Neural crest cell (in vitro differentiated cells): ENCODE measurements at places on chromosomes 12 and 14.

DNA sequence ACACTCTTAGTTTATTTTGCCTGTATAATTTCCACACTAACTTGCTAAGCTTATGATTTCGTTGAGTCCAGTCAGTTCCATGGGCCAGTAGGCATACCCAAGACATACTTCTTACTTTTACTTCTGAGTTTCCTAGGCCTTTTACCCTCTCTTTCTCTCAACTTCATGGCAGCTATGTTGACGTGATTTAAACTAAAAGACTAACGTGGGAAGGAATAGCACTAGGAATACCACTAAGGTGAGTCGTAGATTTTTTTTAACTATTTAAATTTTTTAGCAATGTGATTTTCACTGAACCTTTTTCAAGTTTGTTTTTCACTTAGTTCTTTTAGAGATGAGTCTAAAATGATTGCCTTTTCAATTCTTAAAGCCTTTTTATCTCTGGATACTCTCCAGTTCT is 793.5 kb upstream of the NOVA1 start:
- no peak overlapping the region for H3K27ac ChIP-seq
- H3K36me3 ChIP-seq = no peaks in the 10 kb centered on the region
- H3K4me3 ChIP-seq = no peak overlapping the region
- DNase-seq = no peak
- no peaks in the 10 kb centered on the region for H3K27me3 ChIP-seq

GRCh38 chr14:50225974-50226297 is 5.4 kb downstream of the SOS2 start:
- H3K4me1 ChIP-seq = peaks cover 47% of the 10 kb centered on the region
- no peak overlapping the region for H3K27ac ChIP-seq
- H3K27me3 ChIP-seq = no peaks in the 10 kb centered on the region
- H3K4me3 ChIP-seq = peak overlapping the region; percentile 69
- DNase-seq = no peak

- H3K36me3 ChIP-seq = no peaks in the 10 kb centered on the region
- peak overlapping the region; percentile 67 for H3K27ac ChIP-seq
- H3K27me3 ChIP-seq = no peaks in the 10 kb centered on the region
- H3K4me1 ChIP-seq = peaks cover 15% of the 10 kb centered on the region
- no peak for DNase-seq
- H3K4me3 ChIP-seq = no peak overlapping the region
These were observed 41.0 kb downstream of the DIP2B start for GRCh38 chr12:50545786-50546185.

DNA sequence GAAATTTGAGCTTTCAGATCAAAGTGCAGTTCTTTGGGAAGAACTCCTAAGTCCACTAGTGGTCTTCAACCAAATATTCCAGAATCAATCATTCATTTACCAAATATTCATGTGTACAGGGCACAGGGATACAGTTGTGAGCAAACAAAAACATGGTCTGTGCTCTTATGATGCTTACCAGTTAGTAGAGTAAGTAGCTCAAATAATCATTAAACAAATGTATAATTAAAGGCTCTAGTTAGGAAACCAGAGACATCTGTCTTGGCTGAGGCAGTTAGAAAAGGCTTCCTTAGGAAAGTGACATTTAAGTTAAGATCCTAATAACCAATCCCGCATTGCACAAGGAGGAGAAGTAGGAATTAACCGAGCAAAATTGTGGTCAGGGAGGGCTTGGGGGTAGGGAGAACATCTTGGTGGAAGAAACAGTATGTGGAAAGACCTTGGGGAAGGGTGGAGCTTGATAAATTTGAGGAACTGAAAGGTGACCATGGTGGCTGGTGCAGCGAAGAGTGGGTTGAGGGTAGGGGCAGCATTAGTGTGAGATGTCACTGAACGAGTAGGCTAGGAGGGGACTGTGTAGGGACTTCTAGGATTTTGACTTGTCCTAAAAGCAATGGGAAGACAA is 40.0 kb downstream of the PEBP1 start:
- H3K36me3 ChIP-seq = peaks cover 7% of the 10 kb centered on the region
- H3K4me3 ChIP-seq = no peak overlapping the region
- H3K27me3 ChIP-seq = no peaks in the 10 kb centered on the region
- H3K27ac ChIP-seq = no peak overlapping the region
- no peak for DNase-seq

DNA sequence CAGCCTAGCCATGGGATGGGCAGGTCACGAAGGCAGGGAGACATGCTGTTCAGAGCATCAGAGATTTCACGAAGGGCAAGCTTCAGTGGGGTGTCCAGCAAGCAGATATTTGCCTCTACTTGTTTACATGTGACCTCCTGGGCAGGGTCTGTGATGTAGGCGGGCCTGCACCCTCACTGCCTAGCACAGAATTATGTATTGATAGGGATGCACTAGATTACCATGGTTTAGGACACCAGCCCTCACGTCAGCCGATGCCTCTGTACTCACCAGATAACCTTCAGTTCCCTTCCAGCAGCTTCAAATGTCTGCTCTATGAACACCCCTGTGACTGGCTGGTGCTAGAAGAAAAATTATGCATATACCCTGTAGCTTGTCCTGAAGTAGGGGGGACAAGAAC is 5.1 kb upstream of the EIF5 start:
- peaks cover 16% of the 10 kb centered on the region for H3K4me1 ChIP-seq
- H3K27ac ChIP-seq = no peak overlapping the region
- DNase-seq = no peak
- peaks cover 7% of the 10 kb centered on the region for H3K27me3 ChIP-seq

DNA sequence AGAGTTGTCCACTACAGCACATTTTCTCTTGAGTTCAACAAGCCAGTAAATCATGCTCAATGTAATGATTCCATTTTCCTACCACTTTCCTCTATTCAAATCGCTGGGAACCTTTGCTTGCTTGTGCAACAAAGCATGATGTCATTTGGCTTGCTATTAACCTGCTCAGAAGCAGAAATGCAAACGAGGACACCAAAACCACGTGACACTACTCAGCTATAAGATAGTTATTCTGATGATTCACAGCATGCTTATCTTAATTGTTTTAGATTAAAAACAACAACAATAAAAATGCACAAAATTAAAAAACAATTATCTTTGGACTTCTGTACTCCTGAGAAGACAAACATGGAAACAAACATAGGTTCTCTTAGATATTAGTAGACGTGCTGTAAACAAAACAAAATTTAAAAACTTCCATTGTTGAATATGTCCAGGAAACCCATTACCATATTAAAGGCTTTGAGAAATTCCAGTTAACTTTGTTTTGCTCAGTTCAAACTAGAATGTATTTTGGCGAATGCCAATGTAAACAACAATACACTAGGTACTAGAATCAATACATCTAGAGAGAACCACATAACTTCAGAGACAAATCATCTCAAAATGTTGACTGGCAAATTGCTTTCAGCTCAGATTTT is 77.5 kb upstream of the KRAS start:
- no peak overlapping the region for H3K27ac ChIP-seq
- DNase-seq = no peak
- H3K4me1 ChIP-seq = no peaks in the 10 kb centered on the region
- no peaks in the 10 kb centered on the region for H3K27me3 ChIP-seq
- no peaks in the 10 kb centered on the region for H3K36me3 ChIP-seq

- peaks cover 7% of the 10 kb centered on the region for H3K4me1 ChIP-seq
- H3K27ac ChIP-seq = no peak overlapping the region
- no peaks in the 10 kb centered on the region for H3K27me3 ChIP-seq
- peak overlapping the region; percentile 1 for H3K4me3 ChIP-seq
- peaks cover 33% of the 10 kb centered on the region for H3K36me3 ChIP-seq
These were observed 9.3 kb downstream of the EIF5 start for GRCh38 chr14:103343164-103343879.
